ENCODE measurements at places on chromosomes 2 and 18.

GRCh38 chr2:127426501-127427354 is 8.5 kb downstream of the PROC start:
- no peak for DNase-seq

GRCh38 chr2:144541396-144541795 is 21.5 kb upstream of the ZEB2 start:
- no peak for DNase-seq

DNA sequence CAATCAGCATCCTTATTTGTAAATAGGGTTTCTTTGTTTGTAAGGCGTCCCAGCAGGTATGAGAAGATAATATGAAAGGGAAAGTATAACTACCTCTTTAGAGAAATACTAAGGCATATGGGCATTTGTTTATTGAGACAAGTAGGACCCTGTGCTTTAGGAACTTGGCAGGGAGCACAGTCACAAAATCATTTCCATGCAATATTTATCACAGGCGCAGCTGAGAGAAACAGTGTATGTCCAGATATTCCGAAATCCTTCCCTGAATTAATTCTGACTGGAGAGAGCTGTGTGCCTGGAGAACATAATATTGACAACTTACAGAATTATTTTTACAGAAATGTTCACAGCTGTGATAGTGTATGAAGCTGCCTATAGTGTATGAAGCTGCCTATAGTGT is 416.7 kb downstream of the THSD7B start:
- DNase-seq, result no peak

DNA sequence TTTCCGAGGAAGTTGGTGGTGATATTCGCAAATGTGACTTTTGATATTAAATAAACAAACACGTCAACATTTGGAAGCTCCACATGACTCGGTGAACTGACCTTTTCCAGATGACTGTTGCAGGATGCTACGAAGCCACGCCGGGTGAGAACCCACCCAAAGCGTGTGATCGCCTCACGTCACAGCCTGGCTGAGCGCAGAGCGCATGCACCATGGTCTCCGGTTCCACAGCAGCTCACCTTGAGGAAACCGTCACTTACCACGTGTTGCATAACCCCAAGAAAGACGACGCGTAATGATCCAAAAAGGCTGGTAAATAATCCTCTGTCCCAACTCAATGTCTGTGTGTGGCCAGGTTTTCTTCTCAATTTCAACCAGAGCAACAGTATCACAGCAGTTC is 64.5 kb upstream of the CTDP1 start:
- no peak for DNase-seq

GRCh38 chr2:191217580-191217979 is 27.6 kb upstream of the MYO1B start:
- no peak for DNase-seq

GRCh38 chr2:239820836-239821693 is 204.1 kb downstream of the NDUFA10 start:
- DNase-seq, result no peak

DNA sequence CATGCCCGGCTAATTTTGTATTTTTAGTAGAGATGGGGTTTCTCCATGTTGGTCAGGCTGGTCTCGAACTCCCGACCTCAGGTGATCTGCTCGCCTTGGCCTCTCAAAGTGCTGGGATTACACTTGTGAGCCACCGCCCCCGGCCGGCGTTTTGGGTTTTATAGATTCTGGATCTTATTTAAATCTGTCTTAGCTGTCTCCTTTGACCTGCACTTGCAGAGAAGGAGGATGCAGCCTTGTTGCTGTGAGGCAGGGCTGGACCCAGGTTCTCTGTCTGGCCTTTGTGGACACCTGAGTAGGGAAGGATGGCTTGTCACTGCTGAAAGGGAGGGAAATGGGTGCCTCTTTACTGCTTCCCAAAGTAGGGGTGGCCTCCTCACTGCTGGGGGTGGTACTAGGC is 83.0 kb upstream of the HS6ST1 start:
- DNase-seq, result no peak

DNA sequence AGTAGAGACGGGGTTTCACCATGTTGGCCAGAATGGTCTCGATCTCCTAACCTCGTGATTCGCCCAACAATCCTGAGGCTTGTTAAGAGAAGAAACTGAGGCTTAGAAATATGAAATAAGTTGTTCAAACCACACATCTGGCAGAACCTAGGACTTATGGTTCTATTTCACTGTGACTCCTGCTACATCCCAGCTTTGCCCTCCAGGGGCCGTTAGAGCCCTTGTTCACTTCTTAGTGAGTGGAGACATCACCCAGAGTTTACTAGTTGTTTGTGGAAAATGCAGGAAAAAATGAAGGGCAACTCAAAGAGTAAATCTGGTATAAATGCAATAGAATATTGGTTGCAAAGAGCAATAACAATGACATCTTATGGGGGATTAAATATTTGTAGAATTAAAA is 43.9 kb downstream of the MARCHF4 start:
- DNase-seq, result no peak

- DNase-seq, result no peak
These were observed 66.5 kb upstream of the DOCK10 start for GRCh38 chr2:225108805-225109204.

- no peak for DNase-seq
These were observed 151.0 kb downstream of the ACOXL start for GRCh38 chr2:110883406-110883805.

DNA sequence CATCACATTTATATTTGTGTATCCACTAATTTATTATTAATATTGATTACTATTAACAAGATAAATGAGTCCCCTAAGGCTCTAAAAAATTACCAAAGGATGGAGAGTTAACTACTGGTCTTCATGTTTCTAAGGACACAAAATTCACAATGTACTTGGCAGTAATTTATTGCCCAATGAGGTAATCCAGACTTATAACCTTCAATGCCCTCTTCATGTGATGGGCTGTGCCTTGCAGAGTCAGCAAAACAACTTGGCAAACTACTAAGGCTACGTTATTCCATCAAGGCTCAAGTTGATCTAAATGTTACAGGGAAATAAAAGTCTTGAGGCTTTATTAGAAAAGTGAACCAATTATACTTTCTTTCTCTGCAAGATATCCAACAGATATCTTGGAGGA is 804.9 kb upstream of the NXPH2 start:
- DNase-seq, result no peak

Data from left hindlimb (tissue), 1 donor.